ENCODE measurements at places on chromosomes 7 and 10. TPM values are rescaled to one million over a fixed set of nuclear protein-coding genes. Genes with fewer than 3 reads are reported as not detected.

DNA sequence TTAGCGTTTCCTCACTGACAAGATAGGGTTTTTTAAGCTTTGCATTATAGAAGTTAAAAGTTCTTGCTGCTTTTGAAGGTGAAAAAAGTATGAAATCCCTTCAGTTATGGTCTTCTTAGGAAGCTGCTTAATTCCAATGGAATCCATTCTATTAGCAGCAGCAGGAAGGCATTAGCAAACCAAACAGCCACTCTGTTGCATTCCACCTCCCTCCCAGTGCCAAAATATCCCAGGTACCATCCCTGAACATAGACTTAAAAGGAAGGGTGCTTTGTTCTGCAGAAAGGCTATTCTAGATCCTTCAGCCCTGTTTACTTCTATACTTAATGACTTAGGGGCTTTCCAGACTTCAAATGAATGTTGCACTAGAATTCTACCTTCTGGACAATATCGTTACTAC lies 23.8 kb downstream of the ENO4 start:
- DNase-seq, result no peak

The PDZD7 gene
- 1.1 TPM for total RNA-seq

DNA sequence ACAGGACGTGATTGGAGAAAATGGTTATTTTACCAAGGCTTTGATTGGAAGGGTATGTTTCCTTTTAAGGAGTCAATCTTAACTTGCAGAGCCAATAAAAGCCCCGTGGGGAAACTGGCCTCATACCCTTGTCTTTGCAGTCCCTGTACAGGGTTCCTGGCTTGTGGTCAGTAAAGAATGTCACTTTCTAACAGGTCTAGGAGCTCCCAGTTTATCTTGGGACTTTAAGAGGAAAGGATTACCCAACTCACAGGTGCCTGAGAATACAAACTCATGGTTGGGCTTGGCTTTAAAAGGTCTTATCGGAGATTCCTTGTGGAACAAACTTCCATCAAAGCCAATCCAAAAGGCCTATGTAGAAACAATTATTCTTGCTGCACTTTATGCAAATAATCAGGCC lies 221.8 kb downstream of the PHF14 start:
- DNase-seq, result no peak

The OR6B1 gene
- total RNA-seq, result not detected

DNA sequence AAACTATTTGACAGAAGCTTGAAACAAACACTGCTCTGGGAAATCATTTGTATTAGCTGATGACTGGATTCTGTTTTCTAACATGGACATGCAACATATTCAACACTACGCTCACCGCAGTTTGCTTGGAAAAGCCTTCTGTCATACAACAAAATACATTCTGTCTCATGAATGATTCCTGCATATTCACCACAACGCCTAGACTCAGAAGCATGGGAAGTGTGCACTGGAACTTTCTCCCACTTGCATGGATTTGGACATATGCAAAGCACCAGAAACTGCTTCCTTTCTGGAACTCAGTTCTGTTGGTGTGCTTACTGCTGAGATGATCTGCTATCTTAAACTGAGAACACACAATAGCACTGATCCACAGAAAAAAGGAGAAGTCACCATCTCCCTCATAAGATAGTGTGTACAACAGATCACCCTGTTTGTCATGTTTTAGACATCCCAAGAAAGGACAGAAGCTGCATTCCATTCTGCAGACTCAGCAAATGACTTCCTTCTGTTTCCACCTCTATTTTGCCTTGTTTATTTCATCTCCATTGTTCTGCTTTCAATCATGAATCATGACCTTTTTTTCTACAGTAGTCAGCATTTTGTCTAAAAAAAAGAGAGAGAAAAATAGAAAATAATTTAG lies 115.8 kb downstream of the HTR7 start:
- DNase-seq, result no peak

DNA sequence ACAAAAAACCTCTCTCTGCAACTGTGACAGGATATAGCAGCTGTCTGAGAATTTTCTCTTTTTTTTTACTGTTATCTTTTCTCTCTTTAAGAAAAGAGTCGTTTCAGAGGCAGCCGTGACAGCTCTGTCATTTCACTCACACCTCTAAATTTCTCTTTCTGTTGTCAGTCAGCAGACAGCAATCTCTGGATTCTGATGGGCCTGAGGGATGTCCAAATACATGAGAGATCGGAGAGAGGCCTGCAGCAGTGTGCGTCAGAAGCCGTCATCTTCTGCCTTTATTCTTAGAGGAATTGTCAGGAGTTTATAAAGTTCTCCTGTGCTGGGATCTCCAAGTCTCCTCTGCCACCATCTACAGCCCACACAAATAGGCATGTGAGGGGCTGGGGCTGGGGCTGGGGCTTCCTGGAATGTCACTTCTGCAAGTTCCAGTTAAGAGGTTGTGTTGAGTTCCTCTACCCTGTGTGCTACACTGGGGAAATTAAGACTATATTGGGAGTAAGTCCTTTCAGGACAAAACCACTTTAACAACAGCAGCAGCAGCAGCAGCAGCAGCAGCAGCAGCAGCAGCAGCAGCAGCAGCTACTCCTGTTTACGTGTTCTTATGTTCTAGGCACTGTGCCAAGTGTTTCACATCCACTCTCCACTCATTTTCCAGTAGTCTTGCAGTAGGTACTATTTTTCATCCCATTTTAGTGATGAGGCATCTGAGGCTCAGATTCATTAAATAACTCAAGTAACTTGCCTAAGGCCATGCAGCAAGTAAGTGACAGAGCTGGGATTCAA lies 541.3 kb downstream of the LRMDA start:
- no peak for DNase-seq

- no peak for DNase-seq
Measured at GRCh38 chr10:71708897-71709882, 10.4 kb downstream of the C10orf105 start.

GRCh38 chr10:91163869-91164474 lies 56.5 kb upstream of the PCGF5 start:
- no peak for DNase-seq

DNA sequence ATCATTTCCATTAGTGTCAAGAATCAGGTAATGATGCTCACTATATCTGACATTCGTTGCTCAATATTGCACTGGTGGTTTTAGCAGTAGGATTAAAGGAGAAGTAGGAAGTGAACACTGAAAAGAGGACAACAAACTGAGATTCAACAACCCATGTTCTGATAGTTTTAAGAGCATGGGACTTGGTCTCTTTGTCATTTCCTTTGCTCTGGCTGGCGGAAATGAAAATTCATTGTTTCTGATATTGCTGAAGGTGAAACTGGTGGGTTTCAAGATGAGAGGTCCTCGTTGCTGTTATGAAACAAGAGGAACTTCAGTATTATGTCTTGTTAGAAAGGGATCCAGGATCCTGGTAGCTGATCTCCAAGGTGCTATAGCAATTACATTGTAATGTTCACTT lies 129.0 kb downstream of the DNAH11 start:
- DNase-seq, result no peak

The AGAP3 gene
- 65.8 TPM for total RNA-seq

DNA sequence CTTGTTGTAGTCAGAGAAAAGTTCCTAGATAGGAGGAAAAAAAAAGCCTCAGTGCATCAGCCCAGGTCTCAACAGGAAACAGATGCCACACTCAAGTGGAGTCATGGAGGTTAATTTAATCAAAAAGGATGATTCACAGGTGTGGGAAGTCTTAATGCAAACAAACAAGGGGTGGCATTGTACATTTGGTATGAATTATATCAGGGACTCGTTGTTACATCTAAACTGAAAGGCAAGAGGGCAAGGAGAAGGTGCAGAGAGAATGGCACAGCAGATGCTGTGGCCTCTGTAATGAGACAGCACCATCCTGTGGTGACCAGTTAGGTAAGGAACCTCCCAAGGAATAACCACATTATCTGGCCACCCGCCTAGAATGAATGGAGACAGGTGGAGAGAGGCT lies 133.7 kb downstream of the PTPRZ1 start:
- no peak for DNase-seq

DNA sequence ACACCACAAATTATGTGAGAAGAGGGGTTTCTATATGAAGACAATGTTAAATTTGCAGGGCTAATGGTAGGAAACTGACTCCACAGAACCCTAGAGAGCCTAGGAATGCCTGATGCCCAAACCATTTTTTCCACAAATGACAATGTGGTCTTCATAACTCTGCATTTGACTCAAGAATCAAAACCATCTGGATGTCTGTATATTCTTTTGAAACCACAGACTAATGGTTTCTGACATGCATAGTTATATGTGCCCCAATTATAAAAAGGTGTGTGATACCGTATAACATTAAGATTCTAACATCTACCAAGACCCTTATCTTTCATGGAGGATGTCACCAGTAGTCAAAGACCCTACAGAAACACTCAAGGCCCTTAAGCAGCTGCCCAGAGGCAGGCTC lies 20.3 kb downstream of the SEC61G start:
- no peak for DNase-seq

The CFTR gene
- not detected for total RNA-seq

Data from CD4-positive, alpha-beta memory T cell (primary cell).